ENCODE measurements at places on chromosomes 2 and 18.

DNA sequence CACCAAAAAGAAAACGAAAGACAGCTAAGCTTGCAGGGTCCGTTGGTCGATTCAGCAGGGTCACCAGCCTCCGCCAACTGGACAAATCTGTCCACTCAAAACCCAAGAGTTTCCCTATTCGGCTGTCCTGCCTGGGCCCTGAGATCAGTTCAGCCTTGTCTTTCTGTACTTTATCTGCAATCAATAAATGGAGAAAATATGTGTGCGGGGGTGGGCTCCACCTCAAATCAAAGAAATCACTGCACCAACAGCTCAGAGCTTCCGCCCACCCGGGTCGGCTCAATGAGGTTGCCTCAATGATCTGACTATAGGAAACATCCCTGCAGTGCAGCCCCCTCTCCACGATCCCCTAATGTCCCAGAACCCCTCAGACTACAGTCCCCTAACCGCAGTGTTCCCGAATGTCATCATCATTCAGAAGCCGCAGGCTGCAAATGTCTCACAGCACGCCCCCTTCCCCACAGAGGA is 447 bp downstream of the GGCX start:
- DNase-seq = no peak

GRCh38 chr2:74457129-74457548 is 1.1 kb upstream of the WBP1 start:
- DNase-seq = no peak

GRCh38 chr2:7329465-7329864 is 412.3 kb downstream of the RNF144A start:
- no peak for DNase-seq

DNA sequence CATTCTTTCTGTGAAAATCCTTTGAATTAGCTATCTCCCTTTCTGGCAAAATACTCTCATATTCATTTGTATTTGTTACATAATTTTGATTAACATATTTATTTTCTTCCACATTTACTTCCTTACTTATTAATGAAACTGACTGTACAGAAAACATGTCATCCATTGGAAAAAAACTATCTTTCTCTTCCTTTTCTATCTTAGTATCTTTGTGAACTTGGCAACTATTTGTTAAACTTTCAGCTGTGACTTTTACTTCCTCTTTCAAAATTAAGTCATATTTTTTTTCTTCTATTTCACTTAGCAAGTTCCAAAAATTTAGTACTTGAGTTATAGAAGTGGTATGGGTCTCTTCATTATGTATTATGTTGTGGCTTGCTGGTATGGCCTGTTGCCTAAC is 2.6 kb downstream of the RAD51AP2 start:
- no peak for DNase-seq

GRCh38 chr2:234496835-234497593 is at the start of gene ARL4C:
TSS of gene ARL4C (minus strand) at chr2:234497081. CDS start at chr2:234496586, 495 bp downstream.
- peak; percentile 55 for DNase-seq

GRCh38 chr18:10381516-10381915 is 72.9 kb upstream of the APCDD1 start:
- DNase-seq = no peak

- DNase-seq = no peak
Observed at GRCh38 chr2:164793529-164793928, 48.1 kb downstream of the COBLL1 start.

DNA sequence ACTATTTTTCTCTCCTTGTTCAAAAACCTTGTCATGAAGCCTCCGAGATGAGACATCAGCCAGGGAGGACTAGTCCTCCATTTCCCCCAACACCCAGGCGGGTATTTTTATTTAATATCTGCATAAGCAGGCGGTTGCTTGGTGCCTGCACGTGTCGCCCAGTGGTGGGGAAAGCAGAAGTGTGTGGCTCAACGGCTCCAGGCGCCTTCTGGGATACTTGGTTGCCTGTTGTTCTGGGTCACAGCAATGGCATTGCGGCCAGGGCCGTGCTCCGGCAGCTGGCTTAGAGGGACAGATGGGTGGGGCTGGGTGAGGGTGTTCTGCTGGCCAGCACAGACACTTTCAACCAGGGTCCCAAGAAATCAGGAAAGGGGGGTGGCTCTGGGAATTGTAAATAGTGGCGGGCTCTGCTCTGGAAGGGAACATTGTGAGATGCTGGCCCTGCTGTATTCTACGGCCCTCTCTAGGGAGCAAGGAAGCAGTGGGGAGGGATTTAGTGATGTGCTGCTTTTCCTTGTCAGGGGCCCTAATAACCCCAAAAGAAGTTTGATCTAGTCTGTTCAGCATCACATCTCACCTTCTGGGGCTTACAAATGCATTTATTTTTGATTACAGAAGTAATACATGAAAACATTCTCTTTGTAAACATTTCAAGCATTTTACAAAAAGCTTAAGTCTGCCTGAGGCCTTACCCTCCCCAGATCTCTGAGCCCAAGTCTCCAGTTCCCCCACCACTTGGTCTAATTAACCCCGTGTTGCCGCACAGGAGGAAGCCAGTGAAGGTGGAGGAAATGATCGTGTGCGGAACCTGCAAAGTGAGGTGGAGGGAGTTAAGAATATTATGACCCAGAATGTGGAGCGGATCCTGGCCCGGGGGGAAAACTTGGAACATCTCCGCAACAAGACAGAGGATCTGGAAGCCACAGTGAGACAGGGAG is 1.1 kb downstream of the VAMP8 start:
- no peak for DNase-seq

DNA sequence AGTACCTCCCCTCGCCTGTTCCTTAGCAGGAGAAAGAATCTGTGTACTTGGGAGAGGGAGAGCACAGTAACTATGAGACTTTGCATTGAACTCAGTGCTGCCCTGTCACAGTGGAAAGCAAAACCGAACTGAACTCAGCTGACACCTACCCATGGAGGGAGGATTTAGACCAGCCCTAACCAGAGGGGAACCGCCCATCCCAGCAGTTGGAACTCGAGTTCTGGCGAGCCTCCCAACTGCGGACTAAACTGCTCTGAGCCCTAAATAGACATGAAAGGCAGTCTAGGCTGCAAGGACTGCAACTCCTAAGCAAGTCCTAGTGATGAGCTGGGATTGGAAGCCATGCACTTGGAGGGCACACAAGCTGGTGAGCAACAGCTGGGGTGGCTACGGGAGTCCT is 110.4 kb downstream of the GRB14 start:
- DNase-seq = no peak

DNA sequence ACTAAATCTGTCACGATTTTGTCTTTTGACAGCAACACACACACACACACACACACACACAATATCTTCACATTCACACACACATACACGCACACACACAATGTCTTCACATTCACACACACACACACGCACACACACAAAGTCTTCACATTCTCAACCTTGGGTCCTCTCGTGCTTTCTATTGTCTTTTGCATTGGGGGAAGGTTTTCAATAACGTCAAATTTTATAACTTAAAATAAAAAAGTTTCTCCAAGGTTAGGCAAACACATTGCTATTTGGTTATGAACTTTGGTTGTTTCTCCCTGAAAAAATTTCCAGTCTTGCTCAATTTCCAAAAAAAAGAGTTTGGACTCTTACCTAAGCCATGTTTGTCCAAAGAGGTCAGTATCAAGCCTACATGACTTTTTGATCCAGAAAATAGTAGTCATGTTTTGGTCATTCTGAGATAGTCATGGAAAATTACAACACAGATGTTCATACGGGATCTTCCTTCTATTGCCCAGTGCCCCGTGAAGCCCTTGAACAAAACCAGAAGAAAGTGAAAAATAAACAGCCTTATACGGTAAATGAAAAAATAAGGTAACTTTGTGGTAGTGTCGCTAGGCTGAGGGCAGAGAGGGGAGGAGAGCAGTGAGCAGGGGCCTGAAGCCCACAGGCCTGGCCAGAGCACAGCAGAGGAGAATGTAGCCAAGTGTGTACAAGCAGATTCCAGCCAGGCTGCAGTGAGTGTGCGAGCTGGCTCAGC is 542.8 kb upstream of the ID2 start:
- DNase-seq = no peak

DNA sequence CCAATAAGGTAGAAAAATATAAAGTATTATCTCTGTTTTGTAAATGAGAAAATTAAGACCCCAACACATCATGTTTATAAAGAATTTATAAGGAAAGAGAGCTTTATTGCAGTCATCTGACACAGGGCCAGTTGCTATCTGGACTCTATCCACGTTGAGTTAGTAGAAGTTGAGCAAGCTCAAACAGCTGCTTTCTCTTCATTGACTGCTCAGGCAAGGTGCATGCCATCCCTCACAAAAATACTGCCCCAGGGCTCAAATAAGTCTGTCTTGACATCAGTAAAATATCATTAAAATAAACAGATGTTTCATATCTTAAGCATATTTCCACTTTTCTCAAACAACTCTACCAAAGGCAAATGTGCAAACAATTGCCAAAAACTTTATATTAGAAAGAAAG is 14.8 kb downstream of the COL5A2 start:
- DNase-seq = no peak

GRCh38 chr2:23629772-23630480 is 244.9 kb downstream of the KLHL29 start:
- no peak for DNase-seq

- no peak for DNase-seq
Observed at GRCh38 chr2:192969055-192969454, 774.3 kb upstream of the TMEFF2 start.

DNA sequence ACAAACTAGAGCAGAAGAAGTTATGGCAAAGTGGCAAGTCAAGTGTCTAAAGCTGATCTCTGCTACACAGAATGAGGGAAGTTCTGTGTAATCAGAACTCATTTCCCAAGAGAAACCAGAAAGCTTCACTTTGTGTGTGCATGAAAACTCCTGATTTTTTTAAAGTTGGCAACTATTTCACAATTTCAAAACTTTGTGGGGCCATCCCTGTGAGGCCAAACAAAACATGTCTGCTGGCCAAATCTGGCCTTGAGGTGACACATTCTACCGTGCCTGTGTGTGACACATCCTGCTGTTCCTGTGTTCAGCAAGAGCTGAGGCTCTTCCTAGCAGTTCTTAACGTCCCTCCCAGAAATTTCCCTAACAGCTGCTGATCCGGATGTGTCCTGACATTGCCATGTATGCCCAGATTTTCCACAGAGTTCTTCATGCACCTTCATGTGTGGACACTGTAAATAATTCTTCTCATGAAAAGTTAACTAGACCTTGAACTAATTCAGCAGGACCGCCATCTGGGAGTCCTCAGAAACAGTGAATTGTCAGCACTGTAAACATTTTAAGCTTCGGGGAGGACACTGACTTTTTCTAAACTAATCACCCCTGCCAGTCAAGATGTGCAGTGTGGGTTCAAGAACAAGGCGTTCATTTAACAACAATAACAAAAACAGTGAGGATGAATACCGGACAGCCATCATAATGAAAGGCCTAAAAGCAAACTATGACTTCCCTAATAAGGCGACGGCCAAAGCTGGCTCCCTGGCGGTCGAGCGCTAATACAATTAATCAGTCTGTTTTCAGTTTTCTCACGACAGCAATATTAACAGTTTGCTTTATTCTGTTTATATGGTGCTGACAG is 99.0 kb downstream of the PLEKHM3 start:
- no peak for DNase-seq

DNA sequence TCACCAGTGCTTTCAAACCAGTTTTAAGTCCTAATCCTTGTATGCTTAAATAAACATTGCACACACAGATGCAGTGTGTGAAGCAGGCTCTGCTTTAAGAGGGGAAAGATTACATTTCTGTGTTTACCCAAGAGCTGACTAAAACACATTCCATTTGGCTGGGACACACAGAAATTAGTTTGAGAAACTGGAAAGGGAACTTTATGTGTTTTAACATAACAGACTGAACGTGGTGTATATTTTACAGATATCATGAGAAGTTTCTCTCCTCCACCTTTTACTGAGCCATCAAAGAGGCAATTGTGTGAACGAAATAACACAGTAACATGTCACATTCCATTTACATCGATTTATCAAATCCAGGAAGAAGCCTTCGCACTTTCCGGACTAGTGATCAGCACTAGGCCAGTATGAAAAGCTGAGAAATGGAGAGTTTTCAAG is 121.8 kb downstream of the MAIP1 start:
- no peak for DNase-seq

GRCh38 chr2:85561280-85562212 is at the start of gene GGCX:
TSS of gene GGCX (minus strand) at chr2:85561493. CDS start at chr2:85561428, 65 bp downstream.
- peak; percentile 92 for DNase-seq

DNA sequence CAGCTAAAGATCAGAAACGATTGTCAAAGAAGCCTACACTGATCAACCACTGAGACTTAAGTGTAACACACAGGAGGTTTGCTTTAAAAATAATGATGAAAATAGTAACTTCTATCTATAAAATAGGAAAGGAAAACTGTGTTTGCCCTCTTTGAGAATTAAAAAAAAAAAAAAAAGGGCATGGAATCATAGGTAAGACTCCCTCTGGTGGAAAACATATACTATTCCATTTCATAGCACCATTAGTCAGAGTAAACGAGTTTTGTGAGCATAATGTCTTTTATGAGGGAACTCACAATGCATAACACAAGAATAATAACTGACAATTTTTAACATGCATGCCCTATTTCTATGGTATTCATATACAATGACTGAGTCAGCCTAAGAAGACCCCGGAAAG is 36.3 kb downstream of the SLC35F5 start:
- no peak for DNase-seq

GRCh38 chr2:238082827-238083226 is 17.3 kb upstream of the ESPNL start:
- no peak for DNase-seq

DNA sequence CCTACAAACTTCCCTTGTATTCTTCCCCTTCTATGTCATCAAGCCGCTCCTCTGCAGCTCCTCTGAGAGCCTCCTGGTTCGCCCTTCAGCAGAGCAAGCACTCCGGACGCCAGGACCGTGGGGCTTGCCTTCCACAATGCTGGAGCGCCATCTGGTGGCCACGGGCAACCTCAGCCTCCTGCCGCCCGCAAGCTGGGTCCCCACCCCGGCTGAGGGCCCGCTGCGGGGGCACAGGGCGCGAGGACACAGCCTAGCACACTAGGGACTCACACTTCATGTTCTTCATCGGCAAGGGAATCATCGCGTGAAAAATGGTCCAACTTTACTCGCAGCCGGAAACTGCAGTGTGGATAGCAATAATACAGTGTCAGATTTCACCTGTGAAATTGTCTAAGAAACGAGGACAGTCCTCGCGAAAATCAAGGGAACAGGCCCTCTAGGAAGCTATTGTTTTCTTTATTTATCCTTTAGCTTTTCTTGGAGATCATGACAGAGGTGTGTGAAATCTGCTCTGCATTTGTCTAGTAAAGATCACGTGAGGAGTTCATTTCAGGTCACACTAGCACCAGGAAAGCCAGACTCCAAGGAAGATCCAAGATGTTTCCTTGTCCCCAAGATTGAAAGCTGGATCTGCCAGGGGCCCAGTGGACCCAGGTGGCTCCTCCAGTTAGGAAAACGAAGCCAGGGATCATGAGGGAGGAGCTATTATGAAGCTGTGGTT is 5.8 kb downstream of the PRLH start:
- DNase-seq = peak; percentile 74

DNA sequence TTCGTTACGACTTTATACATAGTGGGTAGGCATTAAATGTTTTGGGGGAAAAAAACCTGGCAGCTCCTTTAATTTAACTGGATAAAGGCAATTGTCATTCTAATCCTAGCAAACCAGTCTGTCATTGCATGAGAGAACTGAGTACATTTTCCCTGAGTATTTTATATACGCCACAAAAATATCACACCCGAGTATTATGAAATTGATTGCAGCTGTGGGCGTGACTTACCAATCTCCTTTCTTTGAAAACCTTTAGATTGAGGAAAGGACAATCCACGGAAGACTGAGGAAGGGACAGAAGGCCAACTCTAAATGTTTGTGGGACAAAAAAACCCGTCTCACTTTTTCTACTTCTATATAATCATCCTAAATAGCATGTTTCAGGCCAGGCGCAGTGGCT is 9.0 kb downstream of the TM4SF20 start:
- DNase-seq = no peak
